ENCODE measurements at places on chromosomes 2 and 18. TPM values are rescaled to one million over a fixed set of nuclear protein-coding genes. Genes with fewer than 3 reads are reported as not detected.
A peak's percentile ranks its signal among the peaks of the same experiment; 100 is the strongest.

The GALR1 gene
- under 0.01 TPM for total RNA-seq

- no peak for DNase-seq
Measured at GRCh38 chr2:142484111-142484510, 353.3 kb upstream of the LRP1B start.

DNA sequence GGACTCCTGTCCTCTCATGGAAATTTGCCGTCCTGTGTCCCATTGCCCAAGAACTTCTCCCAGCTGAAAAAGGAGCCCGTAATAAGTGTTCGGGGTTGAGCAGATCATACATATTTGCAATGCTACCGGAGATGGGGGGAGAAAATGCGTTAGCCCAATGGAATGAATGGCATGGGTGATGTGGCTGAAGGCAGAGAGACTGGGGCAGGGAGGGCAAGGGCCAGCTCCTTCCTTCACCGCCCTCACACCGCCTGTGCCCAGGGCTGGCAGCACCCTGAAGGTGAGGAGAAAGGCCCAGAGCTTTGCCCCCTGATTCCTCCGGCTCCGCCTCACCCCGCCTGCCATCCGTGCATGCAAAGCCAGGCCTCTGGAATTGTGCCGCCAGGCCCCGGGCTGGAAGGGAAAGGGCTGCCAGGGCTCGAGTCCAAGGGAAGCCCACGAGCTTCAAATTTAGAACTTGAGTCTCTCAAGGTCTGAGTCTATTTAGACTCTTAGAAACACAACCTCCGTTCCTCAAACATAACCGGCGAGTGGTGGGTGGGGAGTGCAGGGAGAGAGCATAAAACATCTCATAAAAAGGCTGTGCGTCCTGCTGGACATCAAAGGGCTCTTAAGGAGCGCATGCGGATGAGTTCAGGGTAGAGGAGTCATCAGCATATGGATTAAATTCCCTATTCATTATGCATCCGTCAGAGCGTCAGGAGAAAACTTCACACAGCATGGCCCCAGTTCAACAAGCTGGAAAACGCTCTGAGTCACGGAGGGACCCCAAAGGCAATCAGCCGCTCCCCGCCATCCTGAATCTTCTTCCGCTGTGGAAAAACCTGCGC, 121.7 kb upstream of the GLI2 start:
- no peak for DNase-seq

GRCh38 chr2:145356056-145356455, 836.1 kb upstream of the ZEB2 start:
- no peak for DNase-seq

GRCh38 chr18:23776306-23776705, 87.1 kb downstream of the LAMA3 start:
- DNase-seq: no peak

The FRZB gene
- total RNA-seq: 0.08 TPM

GRCh38 chr2:41626936-41627335, 420.9 kb upstream of the PKDCC start:
- no peak for DNase-seq

- no peak for DNase-seq
Measured at GRCh38 chr2:74181739-74182138, 3.1 kb upstream of the MOB1A start.

The SLC19A3 gene
- 0.51 TPM for total RNA-seq

The CROCC2 gene
- not detected for total RNA-seq

The MIB1 gene
- total RNA-seq: 35.8 TPM

The TTC32 gene
- total RNA-seq: 3.5 TPM

DNA sequence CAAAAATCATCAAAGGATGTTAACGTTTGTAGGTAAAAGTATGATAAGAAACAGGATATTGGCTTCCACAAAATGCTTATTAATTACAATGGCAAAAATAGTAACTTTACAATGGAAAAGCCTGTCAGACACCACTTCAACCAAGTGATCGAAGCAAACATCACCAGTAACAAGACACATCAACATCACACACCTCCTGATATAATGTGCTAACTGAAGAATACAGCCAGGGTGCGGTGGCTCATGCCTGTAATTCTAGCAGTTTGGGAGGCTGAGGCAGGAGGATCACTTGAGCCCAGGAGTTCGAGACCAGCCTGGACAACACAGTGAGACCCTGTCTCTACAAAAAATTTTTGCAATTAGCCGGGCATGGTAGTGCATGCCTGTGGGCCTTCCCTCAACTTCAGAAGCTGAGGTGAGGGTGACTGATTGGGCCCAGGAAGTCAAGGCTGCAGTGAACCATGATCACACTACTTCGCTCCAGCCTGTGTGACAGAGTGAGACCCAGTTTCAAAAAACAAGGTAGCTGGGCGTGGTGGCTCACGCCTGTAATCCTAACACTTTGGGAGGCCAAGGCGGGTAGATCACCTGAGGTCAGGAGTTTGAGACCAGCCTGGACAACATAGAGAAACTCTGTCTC, 15.0 kb downstream of the MGAT4A start:
- DNase-seq: no peak

The CLIP4 gene
- 14.1 TPM for total RNA-seq

- DNase-seq: no peak
Measured at GRCh38 chr2:216920143-216920876, 60.4 kb upstream of the TNP1 start.

The PLCL1 gene
- 0.31 TPM for total RNA-seq

- DNase-seq: no peak
Measured at GRCh38 chr2:148541792-148542191, 102.8 kb upstream of the EPC2 start.

DNA sequence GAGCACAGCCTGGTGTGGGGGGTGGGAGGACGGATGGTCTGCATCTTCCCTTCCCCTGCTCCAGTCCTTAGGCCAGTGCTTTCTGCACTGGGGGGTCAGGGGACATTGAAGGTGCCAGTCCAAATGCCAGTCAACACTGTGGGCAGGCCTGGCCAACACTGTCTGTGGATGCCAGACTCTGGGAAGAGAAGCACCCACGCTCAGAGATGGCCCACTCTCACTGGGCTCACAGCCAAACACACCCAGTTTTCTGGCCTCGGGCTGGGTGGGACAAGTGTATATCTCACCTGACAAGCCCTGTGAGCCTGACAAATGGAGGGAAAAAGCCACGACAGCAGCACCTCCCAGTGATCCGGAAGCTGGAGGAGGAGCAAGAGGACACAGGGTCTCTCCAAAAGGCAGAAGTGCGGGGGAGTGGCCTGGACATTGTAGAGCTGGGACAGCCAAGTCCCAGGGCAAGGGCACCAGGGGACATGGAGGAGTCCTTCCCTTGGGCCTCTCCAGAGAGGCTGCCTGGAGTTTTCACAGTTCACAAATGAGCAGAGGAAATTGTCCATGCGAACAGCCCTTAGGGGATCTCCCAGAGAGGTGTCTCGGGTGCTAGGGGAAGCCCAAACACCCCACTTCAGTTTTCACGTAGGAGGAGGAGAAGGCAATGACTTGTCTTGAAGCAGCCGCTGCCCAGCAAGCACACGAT, 79.3 kb downstream of the SDC1 start:
- no peak for DNase-seq

The CCDC102B gene
- 11.0 TPM for total RNA-seq

The SMYD1 gene
- total RNA-seq: not detected

DNA sequence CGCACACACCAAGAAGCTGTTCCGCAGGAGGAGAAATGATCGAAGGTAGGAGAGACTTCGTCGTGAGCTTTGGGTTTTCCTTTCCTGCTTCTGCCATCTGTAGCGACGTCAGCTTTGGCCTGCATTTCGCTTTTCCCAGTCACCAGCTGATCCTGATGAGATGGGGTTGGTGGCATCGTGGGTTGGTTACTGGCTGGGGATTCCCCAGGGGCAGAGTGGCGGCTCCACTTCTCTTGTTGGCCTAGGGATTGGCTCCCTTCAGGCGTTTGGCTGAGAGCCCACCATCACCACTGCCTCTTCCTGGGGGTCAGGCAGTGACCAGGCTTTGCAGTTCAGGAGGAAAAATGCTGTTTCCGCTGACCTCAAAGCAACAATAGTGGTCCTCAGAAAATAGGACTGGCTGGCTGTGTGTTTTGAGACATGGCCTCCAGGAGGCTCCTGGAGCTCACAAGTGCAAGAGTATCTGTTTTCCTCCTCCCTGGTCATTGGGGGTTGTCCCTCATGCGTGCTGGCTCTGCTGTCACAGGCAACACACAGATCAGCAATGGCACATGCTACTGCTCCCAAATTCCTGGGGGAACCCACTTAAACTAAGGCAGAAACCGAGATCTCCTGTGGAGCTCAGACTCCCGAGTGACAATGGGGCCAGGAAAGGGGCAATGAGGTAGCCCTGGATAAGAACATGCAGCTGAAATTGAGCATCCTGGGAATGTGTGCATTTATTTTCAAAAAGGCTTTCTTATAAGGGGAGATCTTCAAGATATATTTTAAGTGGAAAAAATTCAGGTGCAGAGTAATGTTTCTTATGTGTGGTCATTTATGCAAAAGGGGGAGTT, 173.0 kb downstream of the CTIF start:
- DNase-seq: peak; percentile 38

DNA sequence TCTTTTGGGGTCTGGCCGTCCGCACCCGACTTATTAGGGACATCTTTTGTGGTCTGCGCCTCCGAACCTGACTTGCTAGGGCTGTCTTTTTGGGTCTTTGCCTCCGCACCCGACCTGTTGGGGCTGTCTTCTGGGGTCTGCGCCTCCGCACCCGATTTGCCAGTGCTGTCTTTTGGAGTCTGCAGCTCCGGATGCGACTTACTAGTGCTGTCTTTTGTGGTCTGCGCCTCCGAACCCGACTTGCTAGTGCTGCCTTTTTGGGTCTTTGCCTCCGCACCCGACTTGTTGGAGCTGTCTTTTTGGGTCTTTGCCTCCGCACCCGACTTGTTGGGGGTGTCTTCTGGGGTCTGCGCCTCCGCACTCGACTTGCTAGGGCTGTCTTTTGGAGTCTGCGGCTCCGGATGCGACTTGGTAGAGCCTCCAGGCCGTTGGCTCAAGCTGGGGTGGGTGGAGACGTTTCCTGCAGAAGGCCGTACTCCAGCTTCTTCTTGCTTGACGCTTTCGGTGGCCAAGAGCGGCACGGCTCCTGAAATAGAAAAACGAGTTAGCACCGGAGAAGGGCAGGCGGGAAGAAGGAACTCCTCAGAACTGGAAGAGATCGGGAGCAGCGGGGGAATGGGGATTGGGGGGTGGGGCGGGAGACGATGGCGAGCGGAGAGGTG, 498 bp downstream of the TGOLN2 start:
- no peak for DNase-seq

GRCh38 chr2:229446350-229446749, 175.3 kb upstream of the PID1 start:
- no peak for DNase-seq

The CPO gene
- total RNA-seq: 0.39 TPM

DNA sequence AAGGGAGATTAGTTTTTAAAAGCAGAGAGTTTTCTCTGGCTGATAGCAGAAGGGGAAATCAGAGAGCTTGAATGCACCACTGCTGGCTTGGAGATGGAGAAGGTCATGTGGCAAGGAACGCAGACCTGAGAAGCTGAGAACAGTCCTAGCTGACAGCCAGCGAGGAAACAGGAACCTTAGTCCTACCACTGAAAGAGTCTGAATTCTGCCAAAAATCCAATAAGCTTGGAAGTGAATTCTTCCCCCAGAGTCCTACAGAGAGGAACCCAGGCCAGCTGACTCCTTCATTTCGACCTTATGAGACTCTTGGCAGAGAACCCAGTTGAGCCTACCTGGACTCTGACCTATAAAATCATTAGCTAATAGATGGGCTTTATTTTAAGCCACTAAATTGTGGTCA, 371.9 kb upstream of the TNP1 start:
- DNase-seq: no peak

GRCh38 chr2:71722286-71722685, 268.9 kb downstream of the DYSF start:
- DNase-seq: no peak

The UGT1A8 gene
- not detected for total RNA-seq

GRCh38 chr2:168178520-168179324, 68.7 kb downstream of the STK39 start:
- DNase-seq: no peak

- no peak for DNase-seq
Measured at GRCh38 chr2:207226243-207226642, 60.5 kb upstream of the KLF7 start.

DNA sequence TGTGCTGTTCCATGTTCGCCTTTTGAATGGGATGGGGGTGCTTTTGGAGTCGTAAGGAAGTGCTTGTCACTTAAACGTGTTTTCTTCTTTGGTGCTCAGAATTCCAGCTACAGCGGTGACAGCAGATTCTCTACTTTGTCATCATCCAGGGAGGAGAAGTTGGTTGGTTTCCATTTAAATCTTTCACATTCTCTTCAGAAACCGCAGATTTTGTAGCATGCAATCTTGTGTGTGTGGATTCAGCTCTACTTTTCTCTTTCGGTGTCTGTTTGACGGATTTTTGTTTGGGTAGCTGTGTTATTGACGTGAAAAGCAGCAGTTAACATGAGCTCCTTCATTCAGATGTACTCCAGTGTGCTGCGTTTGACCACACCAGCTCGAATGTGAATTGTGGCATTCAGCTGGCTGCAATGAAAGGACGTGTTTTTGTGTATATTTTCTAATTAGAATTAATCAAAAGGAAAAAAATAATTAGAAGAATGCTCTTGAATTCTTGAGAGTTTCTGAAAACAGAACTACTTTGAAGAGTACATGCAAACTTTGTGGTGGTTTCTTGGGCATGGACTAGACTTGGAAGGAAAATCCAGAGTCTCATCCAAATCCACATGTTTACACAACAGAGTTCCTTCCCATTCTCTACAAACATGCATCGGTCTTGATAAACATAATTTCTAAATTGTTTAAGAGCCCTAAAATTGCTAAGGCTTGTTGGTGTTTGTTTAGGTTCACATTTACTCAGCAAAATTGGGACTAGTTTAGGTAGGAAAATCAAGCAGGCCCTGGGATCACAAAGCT, 68.7 kb upstream of the RBM44 start:
- DNase-seq: peak; percentile 29

- DNase-seq: peak; percentile 58
Measured at GRCh38 chr2:172196768-172197431, 94.2 kb upstream of the DLX2 start.

- DNase-seq: no peak
Measured at GRCh38 chr2:158380746-158381145, 75.8 kb downstream of the CCDC148 start.

DNA sequence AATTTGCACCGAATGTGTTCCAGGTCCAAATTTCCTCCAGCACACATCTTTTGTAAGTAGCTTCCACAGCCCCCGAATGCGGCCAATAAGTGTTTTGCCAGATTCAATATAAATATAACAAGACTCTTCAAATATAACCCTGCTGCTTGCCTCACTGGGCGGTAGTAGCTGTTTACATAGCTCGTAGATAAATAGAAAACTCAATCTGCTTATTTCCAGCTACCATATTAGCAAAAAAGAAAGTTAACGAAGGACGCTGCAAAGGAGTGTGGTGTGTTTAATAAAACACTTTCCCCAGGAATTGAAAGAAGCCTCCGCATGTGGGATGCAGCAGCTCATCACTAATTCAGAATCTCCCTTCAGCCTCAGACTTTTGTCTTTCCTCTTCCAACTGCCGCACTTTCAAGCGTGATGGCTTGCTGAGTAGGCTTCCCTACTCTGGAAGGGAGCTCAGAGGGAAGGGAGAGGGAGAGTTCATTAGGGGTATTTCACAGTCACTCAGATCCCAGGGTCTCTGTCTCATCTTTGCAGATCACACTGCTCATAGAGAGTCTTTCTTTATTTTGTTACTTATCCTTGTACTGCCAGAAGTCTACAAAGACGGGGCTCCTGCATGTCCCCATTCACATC, 367.0 kb downstream of the RND3 start:
- DNase-seq: no peak

The NYAP2 gene
- total RNA-seq: 0.95 TPM

GRCh38 chr2:220101980-220102379, 474.6 kb downstream of the SLC4A3 start:
- no peak for DNase-seq

GRCh38 chr2:54271843-54272627, 16.0 kb upstream of the TSPYL6 start:
- DNase-seq: no peak

- peak; percentile 66 for DNase-seq
Measured at GRCh38 chr2:64978514-64979268, 10.5 kb upstream of the SLC1A4 start.

The CIDEA gene
- not detected for total RNA-seq
